ENCODE measurements at places on chromosomes 5 and 9.

DNA sequence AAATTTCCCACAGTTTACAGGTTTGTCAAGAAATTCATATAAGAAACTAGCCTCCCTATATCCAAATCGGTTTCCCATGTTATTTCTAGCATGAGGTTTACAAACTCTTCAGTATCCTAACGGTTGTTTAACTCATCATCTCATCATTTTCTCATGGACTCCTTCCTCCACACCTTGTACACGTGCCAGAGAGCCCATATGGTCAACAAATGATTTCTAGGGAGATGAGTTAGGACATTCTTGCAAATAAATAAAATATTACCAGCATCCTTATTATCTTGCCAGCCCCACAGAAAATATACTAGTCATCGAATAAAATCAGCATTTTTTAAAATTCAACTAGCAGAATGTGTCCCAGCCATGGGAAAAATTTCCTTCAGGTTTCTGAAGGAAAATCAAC is 285.2 kb downstream of the EBF1 start:
- no peak for DNase-seq

GRCh38 chr5:176723440-176723839 is 76.2 kb downstream of the TSPAN17 start:
- DNase-seq = no peak

- no peak for DNase-seq
Measured at GRCh38 chr5:89324990-89325389, 442.0 kb upstream of the MEF2C start.

GRCh38 chr9:9257999-9258498 is 1354.8 kb downstream of the PTPRD start:
- DNase-seq = no peak

GRCh38 chr9:136995772-136996311 is 526 bp downstream of the CLIC3 start:
- DNase-seq = no peak

DNA sequence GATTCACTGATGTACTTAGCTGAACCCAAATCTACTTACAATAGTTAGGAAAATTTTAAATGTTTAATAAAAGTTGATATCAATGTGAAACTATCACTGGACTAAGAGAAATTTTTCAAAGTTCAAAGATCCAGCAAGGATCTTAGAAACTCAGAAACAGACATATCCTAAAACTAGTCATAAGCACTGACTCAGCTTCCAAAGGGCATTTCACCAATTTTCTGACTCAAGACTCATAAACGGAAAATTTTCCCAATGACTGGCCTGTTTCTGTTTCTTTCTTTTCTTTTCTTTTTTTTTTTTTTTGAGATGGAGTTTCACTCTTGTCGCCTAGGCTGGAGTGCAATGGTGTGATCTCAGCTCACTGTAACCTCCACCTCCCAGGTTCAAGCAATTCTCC is 66.6 kb downstream of the CDC14B start:
- DNase-seq = no peak

DNA sequence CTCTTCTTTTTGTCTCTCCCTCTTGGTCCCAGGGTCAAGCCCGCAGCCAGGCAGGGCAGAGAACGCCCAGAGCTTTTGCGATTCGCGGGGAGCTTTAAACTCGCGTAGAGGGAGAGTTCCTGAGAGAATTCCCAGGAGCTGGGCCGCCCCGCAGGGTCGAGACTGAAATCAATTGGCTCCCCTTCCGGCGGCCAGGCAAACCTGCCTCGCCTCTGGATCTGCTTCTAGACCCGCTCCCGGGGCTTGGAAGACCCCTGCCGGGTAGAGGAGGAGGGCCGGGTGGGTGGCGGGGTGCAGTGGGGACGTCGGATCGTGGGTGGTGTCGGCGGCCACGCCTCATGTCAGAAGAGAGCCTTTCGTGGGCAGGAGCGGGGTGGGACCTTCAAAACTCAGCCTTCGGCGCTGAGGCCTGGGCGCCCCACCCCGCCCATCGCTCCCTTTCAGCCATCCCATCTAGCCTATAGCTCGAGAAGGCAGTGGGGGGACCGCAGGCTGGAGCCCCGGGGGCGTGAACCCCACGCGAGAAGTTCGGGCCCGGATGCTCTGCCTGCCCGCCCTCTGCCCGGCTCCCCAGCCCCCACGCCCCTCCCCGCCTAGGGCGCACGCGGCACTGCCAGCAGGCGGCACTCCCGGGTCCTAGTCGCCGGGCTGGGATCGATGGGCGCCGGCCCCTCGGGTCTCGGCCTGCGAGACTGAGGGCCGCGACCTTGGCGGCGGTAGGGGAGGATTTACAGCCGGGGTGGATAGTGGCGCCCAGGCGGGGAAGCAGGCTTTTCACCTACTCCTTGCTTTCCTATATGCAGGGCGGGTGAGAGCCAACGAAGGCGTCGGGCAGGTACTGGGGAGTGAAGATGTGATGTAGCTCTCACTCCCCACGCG is 6.1 kb downstream of the PRDM6 start:
- DNase-seq = no peak

DNA sequence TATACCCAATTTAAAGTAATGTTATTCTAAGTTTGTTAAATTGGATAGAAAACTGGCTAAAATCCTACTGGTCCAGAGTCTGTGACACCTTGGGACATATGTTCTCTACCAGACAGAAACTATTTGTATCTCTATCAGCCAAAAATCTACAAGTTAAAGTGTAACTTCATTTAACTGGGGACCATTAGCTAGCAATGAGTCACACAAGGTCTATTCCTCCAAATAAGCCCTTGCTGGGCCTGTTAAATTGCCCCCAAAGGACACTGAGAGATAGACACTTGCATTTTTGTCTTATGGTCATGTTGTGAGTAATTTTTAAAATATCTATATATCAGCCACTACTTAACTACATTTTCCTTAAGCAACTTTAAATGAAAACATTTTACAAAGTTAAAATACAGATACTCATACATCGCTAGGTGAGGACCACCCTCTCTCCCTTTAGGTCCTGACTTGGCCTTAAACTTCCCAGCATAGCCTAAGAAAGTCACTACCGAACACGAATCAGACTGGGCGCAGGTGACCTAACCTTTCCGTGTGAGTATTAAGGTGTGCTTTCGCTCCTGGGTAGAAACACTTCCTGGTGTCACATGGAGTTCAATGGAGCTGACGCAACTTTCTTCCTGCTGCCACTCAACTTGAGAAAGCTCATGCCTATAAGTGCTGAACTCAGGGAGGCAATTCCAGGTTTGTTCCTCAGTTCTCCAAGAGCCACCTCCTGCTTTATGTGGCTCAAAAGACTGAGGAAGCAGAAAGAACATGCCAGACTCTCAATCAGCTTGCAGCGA is 249.1 kb downstream of the DIRAS2 start:
- no peak for DNase-seq

GRCh38 chr9:81984928-81985327 is 3.6 kb upstream of the SPATA31D1 start:
- no peak for DNase-seq

DNA sequence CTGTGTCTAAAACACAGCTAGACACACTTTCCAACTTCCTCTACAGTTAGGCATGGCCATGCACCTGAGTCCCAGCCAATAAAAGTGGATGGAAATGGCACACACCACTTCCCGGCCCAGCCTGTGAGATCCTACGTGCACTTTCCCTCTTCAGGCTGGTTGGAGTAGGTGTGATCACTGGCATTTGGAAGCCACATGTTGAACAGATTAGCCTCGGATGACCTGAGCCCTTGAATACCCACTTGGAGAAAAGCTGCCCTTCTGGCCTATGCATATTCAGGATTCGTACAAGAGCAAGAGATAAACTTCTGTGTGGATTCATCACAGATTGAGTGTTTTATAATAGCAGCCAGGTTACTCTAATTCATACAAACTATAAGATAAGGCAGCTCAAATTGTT is 359.0 kb upstream of the SLC30A5 start:
- DNase-seq = no peak

- no peak for DNase-seq
Measured at GRCh38 chr5:95449460-95449859, 58.3 kb downstream of the FAM81B start.

- DNase-seq = no peak
Measured at GRCh38 chr5:58717303-58718007, 134.6 kb downstream of the RAB3C start.

DNA sequence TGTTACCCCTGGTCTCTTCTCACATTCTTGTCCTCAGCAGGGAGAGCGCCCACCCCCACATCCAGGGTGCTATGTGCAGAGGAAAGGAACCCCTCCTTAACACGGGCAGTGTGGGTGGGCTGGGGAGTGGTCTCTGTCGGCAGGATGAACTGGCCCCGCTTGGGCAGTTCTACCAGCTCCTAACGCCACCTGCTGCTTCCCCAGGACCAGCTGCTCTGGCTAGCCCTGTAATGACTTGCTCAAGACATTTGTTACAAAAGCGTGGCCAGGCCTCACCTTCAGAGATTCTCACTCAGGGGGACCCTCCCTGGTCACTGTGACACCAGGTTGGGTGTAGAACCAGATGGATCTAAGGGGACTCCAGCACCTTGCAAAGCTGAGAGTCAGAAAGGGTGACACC is 82.4 kb downstream of the HMCN2 start:
- no peak for DNase-seq

GRCh38 chr9:85001925-85002324 is 332.4 kb downstream of the NTRK2 start:
- DNase-seq = no peak

DNA sequence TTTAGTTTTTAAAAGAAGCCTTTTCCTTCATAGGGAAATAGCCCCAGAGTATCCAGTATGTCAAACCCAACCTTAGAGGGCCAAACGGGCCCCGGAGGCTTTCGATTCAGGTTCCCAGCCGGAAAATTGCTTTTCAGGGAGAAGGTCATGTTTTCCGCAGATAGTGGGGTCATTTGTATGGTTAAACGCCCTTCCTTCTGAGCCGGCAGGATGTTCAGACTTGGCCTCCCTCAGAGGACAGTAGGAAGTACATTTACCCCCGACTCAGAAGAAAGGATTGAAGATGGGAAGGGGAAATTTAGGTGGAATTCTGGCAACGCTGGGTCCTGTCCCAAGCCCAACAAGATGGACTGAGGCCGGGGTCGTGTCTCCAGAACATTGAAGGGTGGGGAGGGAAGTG is 195.2 kb downstream of the AOPEP start:
- no peak for DNase-seq

- DNase-seq = no peak
Measured at GRCh38 chr5:5371957-5372356, 50.5 kb upstream of the ICE1 start.

DNA sequence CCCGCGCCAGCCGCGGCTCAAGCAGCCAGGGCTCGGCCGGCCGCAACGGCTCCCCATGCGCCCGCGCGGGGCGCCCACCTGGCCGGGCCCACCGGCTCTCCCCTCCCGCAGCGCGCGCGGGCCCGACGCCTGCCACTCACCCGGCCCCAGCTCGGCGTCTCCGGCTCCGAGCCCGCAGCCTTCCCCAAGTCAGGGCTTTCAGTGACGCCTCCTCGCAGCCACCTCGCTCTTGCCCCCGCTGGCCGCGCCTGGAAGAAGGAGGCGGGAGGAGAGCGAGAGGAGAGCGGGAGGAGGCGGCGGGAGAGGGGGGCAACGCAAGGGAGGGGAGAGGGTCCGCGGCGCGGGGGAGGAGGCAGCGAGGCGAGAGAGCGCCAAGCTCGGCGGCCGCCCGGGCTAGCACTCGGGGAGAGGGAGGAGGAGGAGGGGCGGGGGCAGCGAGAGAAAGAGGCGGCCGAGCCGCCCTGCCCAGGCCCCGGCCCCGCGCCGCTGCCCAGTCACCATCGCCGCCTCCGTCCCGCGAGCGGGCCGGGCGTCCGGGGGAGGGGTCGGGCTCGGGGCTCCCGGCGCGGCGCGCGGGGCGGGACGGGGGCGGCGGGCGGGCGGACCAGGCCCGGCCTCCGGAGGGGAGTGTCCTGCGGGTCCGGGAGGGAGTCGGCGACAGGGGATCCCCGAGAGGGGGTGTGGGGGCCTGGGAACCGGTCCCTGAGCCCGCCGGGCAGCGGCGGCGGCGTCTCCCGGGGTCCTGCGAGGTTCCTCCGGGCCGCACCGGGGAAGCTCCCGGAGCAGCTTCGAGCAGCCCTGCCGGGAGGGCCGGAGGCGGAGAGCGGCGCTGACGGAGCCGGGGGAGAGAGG is at the start of gene LHFPL2:
Gene LHFPL2 (minus strand): TSS at position 414 of the 852 bp plus-strand sequence. CDS start 138,559 bp downstream, outside the sequence.
- no peak for DNase-seq

- DNase-seq = no peak
Measured at GRCh38 chr5:72634444-72634843, 127.2 kb upstream of the ZNF366 start.

DNA sequence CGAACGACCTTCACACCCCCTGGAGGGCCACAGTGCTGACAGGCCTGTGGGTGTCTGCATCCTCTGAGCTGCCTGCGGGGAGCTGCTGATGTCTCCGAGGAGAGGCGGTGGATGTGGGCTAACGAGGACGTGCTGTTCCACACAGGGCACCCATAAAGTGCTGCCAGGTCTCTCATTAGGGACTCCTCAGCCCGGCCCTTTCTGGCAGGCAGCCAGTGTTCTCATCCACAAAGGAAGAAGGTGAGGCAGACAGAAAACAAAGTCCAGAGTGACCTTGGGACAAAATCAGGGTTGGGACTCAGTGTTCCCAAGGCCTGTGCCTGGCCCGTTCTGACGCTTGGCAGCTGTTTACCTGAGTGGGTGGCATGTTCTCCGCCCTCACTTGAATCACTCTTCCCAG is 29.3 kb downstream of the CARTPT start:
- DNase-seq = no peak

DNA sequence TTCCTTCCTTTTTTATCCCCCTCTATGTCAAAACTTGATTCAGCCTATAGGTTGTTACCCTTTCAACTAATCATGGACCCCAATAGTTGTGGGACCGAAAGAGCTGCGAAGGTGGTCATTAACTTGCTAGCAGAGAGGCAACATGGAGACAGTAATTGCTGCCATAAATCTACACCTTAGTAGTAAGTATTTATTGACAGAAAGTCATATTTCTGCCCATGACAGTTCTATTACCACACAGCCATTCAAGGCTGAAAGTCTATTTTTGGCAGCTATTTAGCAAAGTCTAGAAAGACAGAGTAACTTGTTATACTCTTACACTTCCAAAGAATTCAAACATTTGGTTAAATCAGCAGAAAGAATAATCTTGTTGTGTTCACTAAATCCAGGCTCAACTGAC is 236.2 kb downstream of the PRELID2 start:
- no peak for DNase-seq

DNA sequence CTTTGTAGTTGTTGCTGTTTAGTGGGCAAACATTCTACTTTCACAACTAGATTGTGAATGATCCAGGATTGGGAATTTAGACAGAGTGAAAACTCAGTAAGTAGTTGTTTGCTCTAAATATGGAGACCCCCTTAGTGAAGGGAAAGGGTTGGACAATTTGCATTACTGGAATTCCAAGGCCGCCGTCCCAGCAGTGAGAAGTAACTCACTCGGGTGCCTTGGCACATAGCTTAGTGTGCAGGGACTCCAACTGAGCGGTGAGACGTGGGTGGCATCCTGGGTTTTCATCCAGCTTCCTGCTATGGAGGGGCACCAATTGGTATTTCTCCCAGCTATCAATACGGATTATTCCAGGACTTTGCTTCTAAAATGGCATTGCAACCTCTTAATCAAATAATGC is 69.7 kb upstream of the FCN1 start:
- no peak for DNase-seq

Data from stimulated activated CD8-positive, alpha-beta memory T cell treated with anti-CD3 and anti-CD28 coated beads, Interleukin-15, amount 100 ng/mL, for 1 hour (primary cell).